ENCODE measurements at places on chromosomes 13 and 19.

DNA sequence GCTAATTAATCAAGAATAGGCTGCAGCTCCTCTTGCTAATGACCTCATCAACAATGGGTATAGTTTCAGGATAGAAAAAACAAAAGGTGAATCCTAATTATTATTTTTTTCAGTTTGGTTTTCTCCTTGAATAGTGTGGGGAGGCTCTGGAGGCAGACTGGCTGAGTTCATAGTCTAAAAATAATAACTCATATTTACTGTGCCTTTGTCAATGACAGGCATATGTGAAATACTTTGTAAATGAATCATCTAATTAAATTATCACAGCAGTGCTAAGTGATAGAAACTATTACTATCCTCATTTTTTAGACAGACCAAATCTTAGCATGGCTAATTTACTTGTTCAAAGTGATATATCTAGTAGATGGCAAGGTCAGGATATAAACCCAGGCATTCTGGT is 1261.0 kb upstream of the SLC10A2 start:
- no peak for DNase-seq

DNA sequence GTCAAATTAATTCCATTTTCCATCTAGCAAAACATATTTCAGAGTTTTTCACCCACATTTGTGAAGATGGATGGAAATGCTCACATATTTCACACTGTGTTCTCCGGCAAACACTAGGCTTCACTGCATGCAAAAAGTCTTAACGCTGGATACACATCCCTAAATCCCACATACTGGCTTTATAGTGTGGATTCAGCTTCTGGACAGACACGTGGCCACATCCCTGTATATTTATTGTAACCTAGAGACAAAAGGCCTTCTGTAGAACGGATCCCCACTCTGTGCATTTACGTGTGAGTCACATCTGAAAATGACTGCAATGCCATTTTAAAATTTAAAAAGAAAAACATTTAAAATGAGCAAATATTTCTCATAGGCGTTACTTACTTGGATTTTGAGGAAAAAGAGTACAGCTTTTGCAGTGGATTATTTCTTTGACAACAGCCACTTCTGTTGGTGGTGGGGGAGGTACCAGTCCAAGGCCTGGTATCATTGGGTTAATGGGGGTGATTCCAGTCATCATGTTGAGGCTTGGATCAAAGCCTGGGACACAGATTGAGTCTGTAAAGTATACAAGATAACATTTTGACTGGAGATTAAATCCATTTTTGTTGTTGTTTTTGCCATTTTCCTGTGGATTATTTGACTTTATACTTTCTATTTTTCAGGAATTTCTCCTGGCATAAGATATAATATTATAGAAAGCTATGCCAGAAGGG is 337.7 kb downstream of the DNAJC15 start:
- DNase-seq = no peak

- DNase-seq = peak; percentile 37
Measured at GRCh38 chr13:44576351-44577235, 463 bp upstream of the TSC22D1 start.

GRCh38 chr13:23020246-23020843 is 160.4 kb upstream of the SGCG start:
- DNase-seq = no peak

- no peak for DNase-seq
Measured at GRCh38 chr13:79226250-79226649, 179.8 kb downstream of the RBM26 start.

- no peak for DNase-seq
Measured at GRCh38 chr13:43802511-43802910, 15.7 kb upstream of the ENOX1 start.

- no peak for DNase-seq
Measured at GRCh38 chr13:98039964-98040363, 86.5 kb downstream of the IPO5 start.

- DNase-seq = no peak
Measured at GRCh38 chr13:110737555-110737954, 24.1 kb downstream of the ING1 start.

GRCh38 chr19:2121416-2122051 is 24.8 kb downstream of the IZUMO4 start:
- DNase-seq = no peak

- no peak for DNase-seq
Measured at GRCh38 chr13:25375727-25376358, 4.1 kb downstream of the ATP8A2 start.

- DNase-seq = peak; percentile 63
Measured at GRCh38 chr19:45638930-45639729, at the start of gene EML2. Gene EML2 (minus strand): TSS chr19:45639397. CDS start chr19:45639376, 21 bp downstream.

DNA sequence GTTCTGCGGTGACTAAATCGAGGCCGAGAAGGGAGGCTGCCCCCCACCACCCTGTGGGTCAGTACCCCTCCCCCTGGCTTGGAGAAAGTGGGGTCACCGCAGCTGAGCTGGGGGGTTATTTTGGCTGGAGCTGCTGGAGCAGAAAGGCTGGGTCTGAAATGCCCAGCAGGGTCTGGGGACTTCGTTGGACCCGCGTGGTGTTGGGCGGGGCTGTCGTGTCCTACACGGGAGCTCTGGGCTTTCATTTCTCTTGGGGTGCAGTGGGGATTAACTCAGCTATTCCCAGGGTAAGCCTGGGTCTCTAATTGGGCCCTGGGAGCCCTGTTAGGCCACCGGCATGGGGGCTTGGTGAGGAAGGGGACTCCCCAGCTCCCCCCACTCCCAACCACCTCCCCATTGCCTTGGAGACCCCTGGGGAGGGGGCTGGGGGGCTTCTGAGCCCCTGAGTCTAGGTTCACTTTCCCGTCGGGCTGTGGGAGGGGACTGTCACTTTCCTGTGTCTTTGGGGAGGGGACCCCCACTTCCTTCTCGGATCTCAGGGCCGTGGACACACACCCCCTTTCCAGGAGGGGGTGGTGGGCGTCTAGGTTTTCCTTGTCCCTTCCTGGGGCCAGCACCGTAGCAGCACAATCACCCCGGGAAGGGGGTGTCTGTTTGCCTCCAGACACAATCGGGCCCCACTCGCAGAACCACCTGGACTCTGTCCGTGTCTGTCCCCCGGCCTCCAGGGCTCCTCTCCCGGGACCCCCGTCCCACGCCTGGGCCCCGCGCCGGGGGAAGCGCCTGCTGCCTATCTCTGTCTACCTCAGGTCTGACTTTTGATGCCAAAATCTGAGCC is 10.2 kb upstream of the WDR18 start:
- DNase-seq = no peak

DNA sequence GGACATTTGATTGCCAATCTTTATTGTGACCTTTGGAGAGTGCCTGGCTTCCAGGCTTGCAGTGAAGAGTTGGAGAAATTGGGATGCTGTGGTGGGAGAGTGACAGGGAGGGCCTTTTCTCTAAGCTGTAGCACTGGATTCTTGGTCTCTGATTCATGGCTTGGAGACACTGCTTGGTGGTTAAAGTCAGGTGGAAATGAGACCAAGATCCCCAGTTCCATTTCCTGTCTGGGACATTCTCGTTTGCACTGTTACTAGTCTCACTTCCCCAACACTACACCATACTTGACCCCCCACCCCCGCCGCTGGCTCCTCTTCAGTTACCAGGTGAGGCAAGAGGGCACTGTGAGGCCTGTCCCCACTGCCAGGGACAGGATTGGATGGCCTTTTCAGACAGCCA is 2.9 kb downstream of the SUPT5H start:
- no peak for DNase-seq

- no peak for DNase-seq
Measured at GRCh38 chr19:53991224-53992113, at the start of gene CACNG6. Gene CACNG6 (plus strand): TSS chr19:53991637. CDS start chr19:53992878, 1,241 bp downstream.

DNA sequence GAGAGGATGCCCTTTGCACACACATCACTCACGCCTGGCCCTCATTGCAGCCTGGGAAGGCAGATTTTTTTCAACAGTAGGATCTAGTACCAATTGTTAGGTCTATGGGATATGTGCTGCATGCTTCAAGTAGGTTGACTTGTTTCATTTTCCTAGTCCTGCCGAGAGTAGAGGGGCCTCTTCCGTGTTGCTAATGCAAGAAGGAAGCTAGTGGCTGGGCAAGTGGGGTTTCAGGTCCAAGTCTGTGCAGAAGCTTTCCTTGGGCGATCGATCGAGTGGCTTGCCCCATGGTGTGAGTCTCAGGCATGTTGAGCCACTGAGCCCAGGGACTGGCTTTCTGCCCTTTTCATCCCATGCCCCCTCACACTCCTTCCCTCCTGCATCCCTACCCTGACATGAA is 13.7 kb downstream of the ILF3 start:
- no peak for DNase-seq

DNA sequence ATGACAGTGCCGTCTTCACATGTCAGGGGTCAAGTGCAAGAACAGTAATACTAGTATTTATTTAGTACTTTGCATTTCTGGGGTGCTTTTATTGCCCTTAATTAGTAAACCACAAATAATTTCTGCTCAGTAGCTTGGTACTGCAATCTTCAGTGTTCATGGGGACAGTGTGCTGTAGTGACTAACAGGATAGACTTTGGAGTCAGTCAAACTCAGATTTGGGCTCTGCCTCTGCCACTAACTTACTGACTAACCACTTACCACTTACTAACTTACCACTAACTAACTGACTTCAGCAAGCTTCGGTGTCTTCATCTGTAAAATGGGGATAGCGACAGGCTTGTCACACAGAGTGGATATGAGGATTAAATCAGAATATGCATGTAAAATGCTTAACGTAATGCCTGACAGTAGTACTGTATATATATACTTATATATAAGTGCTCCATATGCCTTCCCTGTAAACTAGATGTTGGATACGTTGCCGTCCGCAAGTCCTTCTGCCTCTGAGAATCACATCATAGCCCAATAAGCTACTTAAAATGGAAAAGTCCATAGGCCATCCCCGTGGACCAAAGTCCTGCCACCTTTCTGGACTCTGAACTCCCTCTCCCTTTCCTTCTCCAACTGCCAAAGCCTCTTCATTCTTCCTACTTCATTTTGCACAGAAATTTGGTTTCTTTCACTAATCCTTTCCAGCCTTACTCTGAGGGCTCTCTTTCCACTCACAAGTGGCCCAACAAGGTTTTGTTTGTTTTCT is 158.1 kb downstream of the ZIC5 start:
- no peak for DNase-seq

GRCh38 chr19:35861640-35862160 is 5.0 kb downstream of the KIRREL2 start:
- DNase-seq = no peak

DNA sequence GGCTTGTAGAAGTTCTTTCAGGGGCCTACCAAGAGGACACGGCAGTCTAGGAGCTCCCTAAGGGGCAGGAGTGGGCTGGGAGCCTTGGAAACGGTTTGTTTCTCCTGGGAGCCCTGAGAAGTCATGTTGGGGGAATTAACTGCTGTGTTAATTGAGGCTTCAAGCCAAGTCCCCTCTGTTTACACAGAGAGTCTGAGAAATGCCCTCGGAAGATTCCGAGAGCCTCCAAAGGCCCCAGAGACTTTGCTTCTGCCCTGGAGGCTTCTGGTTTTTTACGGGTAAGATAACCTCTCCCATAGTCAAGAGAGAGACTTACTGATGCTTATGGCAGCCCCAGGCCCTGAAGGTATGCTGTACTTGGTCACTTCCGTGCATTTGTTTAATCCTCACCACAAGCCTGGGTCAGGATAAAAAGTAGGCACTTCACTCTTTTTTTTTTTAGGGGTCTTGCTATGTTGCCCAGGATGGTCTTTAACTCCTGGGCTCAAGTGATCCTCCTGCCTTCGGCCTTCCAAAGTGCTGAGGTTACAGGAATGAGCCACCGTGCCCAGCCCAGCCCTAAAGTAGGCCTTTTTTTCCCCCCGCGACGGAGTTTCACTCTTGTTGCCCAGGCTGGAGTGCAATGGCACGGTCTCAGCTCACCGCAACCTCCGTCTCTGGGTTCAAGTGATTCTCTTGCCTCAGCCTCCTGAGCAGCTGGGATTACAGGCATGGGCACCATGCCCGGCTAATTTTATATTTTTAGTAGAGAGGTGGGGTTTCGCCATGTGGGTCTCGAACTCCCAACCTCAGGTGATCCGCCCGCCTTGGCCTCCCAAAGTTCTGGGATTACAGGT is 15.2 kb downstream of the IER2 start:
- DNase-seq = no peak

GRCh38 chr19:33745297-33745696 is 51.4 kb upstream of the KCTD15 start:
- DNase-seq = no peak

DNA sequence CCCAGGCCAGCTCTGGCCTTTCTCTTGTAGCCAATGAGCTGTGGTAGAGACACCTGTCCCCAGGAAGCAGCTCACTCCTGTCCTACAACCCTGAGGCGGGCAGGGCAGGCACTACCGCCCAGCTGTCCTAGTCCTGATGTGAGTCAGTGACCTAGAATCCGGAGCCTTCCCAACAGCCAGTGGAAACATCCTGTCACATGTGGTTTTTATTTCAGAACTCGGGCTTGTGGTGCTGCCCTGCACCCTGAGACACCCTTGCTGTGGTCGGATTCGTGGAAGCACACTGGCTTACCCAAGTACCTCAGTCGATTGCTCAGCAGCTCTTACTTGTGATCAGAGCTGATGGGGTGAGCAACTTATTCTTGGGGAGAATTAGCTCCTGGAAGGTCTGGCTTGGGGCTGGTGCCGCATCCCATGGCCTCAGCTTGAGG is 83.6 kb upstream of the ARHGEF7 start:
- DNase-seq = no peak

GRCh38 chr13:22648320-22648801 is 532.4 kb upstream of the SGCG start:
- DNase-seq = no peak

DNA sequence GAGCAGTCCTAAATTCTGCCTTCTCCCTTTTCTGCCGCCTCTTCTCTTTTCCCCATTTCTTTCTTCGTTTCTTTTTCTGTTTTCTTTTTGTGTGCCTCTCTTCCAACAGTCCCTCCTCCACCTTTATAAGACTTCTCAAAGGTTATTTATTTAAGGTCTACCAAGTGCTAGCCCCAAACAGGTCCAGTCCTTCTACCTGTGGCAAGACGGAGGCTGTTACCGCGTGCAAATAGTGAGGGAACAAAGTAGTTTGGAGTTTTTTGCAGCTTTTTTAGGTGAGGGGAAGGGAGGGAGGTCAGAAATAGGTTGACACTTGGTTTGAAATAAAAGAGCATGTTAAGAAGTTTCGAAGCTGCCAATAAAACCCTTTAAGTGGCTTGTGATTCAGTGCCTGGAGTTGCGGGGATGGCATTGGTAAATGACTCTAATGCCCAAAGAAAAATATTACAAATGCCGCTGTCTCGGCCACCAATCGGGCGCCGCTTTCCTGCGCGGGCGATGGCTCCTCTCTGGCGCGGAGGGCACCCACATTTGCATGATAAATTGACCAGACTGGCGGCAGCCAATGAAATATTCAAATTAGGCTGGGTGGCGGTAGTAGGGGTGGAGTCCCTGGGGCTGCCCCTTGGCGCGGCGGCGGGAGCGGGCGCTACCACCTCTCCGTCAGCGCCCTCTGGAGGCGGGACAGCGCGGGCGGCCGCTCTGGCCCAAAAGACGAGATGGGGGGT is 7.5 kb upstream of the TSHZ3 start:
- DNase-seq = no peak

GRCh38 chr13:78742659-78743058 is 83.7 kb upstream of the OBI1 start:
- DNase-seq = no peak

- no peak for DNase-seq
Measured at GRCh38 chr19:33405553-33406461, 32.3 kb downstream of the CEBPG start.

DNA sequence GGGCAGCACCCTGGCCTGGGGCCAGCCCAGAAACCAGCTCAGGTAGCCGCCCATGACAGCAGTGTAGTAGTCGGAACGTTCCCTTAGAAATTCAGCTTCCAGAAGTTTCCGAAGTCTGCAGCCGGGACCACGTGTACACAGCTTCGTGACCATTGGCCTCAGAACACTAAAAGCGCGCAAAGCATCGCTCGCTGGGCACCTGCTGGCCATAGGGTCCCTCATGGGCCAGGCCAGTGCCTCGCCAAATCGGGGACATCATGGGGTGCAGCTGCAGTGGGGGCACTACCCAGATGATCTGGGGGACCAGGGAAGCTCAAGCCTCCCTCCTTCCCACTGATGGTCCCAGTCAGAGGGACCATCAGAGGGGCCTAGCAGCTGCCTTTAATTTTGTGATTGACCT is 384.5 kb downstream of the MTUS2 start:
- no peak for DNase-seq
